Foreskin keratinocyte (primary cell): ENCODE measurements at places on chromosomes 7 and 10.

DNA sequence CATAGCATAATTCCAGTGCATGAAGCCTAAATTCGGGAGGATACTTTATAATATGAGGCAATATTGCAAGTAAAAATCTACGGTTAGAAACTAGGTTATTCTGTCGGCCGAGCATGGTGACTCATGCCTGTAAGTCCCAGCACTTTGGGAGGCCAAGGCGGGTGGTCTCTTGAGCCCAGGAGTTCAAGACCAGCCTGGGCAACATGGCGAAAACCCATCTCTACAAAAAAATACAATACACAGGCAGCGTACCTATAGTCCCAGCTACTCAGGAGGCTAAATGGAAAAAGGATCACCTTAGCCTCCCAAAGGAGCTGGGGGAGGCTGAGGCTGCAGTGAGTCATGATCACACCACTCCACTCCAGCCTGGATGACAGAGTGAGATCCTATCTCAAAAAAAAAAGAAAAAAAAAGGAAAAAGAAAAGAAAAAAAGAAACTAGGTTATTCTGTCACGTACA is 14.2 kb downstream of the SKAP2 start:
- DNase-seq: no peak

- no peak for DNase-seq
These were observed 72.9 kb downstream of the ATE1 start for GRCh38 chr10:121854809-121855445.

GRCh38 chr7:136228171-136228570 is 251.0 kb upstream of the MTPN start:
- DNase-seq: no peak

- DNase-seq: no peak
These were observed 1153.3 kb downstream of the SORCS1 start for GRCh38 chr10:106011250-106011649.

GRCh38 chr7:39617005-39617404 is 6.4 kb upstream of the RALA start:
- DNase-seq: no peak

DNA sequence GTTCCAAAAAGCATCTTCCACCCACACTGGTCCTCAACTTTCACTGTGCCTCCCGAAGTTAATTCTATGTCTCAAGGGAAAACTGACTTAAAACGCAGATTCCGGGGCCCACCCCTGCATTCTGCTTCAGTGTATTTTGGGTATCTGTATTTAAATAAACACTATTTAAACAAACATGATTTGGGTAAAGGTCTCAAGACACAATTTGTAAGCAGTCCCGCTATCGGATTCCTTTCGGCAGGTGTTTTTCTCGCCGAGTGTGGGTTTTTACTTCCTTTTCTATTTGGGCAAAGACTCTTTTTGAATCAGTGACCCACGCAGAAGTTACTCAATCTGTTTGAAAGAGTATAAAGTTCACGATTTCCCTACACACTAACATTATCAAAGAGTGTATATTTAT is 1.2 kb downstream of the PDIA4 start:
- no peak for DNase-seq

DNA sequence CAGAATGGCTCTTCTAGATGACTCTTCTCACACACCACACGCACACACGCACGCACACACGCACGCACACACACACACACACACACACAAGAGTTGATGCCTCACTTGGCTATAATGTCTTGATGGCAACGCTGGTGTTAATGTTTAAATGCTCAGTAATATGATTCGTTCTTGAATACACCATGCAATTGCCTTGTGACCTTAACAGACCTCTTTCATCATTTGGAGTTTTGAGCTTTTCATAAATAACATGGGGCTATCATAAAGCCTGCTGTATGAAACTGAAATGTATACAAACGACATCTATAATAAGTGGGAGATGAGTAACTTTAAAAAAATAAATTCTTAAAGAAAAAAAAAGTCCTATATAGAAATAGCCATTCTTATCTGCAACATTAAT is 8.2 kb downstream of the JCAD start:
- no peak for DNase-seq
